ENCODE measurements at places on chromosomes 5 and 9.

DNA sequence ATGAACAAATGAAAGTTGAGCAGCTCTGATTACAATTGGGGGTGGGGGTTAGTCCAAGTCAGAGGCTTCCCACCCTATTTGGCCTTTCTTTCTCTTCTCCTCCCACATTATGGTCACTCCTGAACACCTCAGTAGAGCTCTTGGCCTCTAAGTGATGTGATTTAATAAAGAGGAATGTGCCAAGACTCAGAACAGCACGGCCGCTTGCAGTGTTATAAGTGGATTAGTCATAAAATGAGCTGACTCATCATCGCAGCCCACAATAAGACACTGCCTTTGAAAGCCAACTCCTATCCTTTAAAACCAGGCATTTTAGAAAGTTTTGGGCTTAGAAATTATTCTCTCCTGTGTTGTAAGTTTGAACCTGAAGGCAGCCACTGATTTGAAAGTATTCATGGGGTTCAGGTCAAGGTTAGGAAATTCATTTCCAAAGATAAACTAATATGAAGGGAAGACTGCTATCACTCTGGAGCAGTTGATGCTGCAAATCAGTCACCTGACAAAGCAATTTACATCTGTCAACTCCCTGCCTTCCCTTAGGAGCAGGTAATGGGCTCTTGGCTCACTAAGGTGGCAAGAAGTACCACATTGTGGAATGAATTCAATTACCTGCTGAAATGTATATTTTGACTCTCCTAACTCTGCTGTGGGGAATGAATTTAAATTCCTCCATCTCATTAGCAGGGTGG lies 283.6 kb upstream of the NMUR2 start:
- no peak for DNase-seq

DNA sequence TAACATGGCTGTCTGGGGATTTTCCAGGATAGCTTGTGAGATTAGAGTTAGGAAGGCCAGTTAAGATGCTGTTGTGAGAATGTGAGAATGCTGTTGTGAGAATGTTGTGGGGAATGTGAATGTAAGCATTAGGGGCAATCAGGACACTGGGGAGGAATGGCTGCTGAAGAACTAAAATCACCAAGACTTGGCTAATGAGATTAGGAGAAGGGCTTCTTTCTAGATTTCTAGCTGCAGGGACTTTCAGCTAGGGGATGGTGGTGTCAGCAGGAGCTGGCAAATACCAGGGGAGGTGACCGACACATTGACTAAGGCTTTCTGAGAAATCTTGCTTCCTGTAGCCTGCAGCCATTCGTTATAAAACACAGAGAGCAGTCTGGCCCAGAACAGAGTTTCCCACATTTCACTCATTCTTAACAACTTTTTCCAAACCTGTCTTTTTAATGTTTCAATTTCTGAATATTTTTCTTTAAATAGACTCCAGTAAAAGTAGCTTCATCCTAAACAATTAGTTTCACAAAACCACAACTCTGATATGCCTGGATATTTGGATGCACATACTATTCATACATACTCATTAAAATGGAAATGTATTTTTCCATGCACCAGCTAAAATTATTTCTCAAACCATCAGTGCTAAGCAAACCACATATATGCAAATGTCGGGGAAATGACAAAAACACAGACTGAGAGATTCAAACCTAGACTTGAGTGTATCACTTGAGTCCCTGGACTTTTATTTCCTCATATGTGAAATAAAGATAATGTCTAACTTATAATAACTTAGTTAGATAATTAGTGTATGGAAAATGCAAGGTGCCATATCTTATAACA lies 89.3 kb upstream of the TNC start:
- DNase-seq, result peak; percentile 57

GRCh38 chr5:17113174-17113958 lies 104.1 kb upstream of the BASP1 start:
- DNase-seq, result no peak

GRCh38 chr9:21974722-21975409 lies 19.3 kb downstream of the CDKN2A start:
- peak; percentile 28 for DNase-seq

GRCh38 chr5:978693-979092 lies 29.9 kb upstream of the NKD2 start:
- DNase-seq, result no peak

DNA sequence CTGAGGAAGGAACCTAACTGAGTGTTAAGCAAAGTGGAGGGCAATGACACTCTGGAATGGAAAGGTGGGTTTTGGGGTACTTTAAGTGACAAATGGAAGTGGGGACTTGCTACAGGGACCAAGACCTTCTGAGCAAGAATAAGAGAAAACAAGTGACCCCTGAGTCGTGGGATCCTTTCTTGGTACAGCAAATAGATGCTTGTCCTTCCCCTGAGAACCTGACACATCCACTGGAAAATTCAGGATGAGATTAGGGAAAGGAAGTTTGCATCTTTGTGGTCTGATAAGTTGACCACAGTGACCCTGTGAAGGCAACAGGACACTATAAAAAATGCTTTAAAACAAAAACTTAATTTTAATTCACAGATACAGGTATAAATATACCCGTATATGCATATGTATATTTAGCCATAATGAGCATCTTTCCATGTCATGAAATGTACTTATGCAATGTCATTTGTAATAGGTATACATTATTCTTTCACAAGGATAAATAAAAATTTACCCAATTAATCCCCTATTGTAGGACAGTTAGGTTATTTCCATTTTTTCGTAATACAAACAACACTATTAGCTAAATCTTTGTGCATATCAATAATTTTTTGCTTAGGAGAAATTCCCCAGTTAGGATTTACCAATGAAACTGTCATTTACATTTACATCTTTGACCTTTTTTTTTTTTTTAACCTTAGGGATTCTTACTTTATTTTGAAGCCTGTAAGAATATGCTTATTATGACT lies 2.0 kb upstream of the IRF1 start:
- DNase-seq, result no peak

- DNase-seq, result no peak
These were observed 55.5 kb upstream of the ZNF354A start for GRCh38 chr5:178785999-178786398.

GRCh38 chr5:173733021-173733420 lies 116.6 kb upstream of the BOD1 start:
- DNase-seq, result no peak

- no peak for DNase-seq
These were observed 50.5 kb downstream of the PDE4D start for GRCh38 chr5:59842999-59843398.

- no peak for DNase-seq
These were observed 228.9 kb downstream of the SH3GL2 start for GRCh38 chr9:17807613-17808282.

- DNase-seq, result no peak
These were observed 121.7 kb downstream of the NREP start for GRCh38 chr5:111635151-111635902.

DNA sequence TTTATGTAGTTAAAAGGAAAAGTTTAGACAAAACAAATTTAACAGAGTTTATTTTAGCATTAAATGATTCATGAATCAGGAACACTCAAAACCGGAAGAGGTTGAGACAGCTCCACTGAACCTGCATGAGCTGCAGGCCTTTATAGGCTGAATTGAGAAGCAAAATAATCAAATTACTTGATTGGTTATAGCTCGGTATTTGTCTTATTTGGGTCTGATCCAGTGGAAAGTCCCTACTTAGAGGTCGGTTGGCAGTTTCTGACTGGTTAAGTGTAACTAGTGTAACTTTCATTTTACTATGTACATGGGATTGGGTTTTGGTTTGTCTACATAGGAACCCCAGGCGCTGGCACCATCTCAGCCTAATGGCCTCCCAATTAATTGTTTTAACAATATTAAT lies 74.1 kb upstream of the PIK3R1 start:
- peak; percentile 38 for DNase-seq

GRCh38 chr5:150166650-150167511 lies at the start of gene CDX1:
Gene CDX1, plus strand, starts transcription at chr5:150166778. Its CDS starts 99 bp downstream, at chr5:150166877.
- no peak for DNase-seq

GRCh38 chr9:127112056-127112455 lies 10.4 kb downstream of the ANGPTL2 start:
- no peak for DNase-seq

GRCh38 chr5:96743805-96744204 lies 63.9 kb downstream of the ERAP1 start:
- no peak for DNase-seq

GRCh38 chr5:61370506-61370905 lies 38.4 kb downstream of the ZSWIM6 start:
- no peak for DNase-seq

- DNase-seq, result peak; percentile 66
These were observed 80.0 kb downstream of the SEMA4D start for GRCh38 chr9:89417832-89418473.

DNA sequence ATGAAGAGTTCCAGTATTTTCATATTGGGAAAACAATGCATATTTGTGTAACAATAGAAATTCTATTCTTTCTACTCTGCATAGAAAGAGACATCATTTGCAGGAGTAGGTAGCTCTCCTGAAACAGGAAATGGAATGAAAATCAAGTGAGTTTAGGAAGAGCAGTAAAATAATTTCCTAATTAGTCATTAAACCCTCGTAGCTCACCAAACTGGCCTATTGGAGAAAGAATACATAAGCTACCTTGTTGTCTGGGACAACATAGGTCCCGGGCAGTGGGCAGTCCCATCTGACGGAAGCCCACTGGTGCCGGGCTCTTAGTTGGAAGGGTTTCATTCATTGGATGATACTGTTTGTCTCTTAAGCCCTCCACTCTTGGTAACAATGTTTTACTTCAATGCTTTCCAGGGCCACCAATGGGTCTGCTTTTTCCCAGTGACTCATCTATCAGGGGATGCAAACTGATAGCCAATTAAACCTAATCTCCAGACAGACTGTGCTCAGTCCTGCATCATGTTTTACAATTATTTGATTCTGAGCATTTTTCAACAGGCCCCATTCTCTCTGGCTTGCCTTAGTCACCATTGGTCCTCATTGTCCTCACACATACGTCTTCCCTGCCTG lies 46.5 kb downstream of the GNA14 start:
- no peak for DNase-seq

DNA sequence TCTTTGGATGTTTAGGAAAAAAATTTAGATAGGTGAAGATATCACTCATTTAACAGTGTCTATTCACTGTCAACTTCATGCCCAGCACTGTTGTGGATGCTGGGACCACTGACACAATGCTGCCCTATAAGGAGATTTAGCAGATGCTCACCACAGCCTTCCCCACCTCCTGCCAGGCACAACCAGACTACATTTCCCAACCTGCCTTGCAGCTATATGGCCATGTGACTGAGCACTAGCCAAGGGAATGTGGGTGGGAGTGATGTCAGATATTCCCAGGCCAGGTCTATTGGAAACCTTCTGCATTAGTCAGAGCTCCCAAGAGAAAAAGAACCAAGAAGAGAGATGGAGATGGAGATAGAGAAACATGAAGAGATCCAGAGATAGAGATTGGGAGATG lies 302.6 kb upstream of the TAS2R1 start:
- DNase-seq, result no peak

- DNase-seq, result no peak
These were observed 1.6 kb upstream of the SPZ1 start for GRCh38 chr5:80318212-80318611.

- DNase-seq, result peak; percentile 77
These were observed 54.1 kb downstream of the DUSP1 start for GRCh38 chr5:172716796-172717313.

DNA sequence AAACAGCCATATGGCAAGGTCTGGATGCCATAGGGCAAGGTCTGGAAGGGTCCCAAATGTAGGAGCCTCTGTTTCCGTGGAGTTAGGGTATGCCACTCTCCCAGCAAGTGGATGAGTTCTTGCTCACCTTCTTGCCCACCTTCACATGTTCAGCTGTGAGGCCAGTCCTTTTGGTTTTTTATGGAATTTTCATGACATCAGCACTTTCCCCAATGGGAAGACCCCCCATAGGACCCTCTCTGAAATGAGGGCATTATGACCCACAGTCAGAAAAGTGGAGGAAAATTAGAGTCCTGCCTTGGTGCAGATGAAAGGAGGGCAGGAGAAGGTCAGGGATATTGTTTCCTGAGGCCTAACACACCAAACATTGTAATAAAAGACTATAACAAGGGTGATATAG lies 53.9 kb downstream of the RASA1 start:
- DNase-seq, result no peak

DNA sequence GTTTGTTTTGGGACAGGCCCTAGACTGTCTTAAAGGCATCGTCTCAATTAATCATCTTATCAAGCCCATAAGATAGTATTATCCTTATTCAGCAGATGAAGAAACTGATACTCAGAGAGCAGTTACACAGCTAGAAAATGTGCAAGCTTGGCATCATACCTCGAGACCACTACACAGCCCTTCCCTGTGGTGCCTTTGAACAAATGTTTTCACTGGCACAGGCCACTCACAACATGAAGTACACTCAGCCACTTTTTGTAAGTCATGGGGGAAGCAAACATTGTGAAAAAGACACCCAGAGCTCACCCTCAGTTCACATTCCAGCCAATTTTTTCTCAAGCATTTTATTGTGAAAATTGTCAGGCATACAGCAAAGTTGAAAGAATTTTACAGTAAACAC lies 122.5 kb downstream of the WDR41 start:
- no peak for DNase-seq

- DNase-seq, result no peak
These were observed 414.2 kb downstream of the TAF11L14 start for GRCh38 chr5:18048449-18048848.

- no peak for DNase-seq
These were observed 139.1 kb upstream of the ERCC6L2 start for GRCh38 chr9:95736370-95736769.

DNA sequence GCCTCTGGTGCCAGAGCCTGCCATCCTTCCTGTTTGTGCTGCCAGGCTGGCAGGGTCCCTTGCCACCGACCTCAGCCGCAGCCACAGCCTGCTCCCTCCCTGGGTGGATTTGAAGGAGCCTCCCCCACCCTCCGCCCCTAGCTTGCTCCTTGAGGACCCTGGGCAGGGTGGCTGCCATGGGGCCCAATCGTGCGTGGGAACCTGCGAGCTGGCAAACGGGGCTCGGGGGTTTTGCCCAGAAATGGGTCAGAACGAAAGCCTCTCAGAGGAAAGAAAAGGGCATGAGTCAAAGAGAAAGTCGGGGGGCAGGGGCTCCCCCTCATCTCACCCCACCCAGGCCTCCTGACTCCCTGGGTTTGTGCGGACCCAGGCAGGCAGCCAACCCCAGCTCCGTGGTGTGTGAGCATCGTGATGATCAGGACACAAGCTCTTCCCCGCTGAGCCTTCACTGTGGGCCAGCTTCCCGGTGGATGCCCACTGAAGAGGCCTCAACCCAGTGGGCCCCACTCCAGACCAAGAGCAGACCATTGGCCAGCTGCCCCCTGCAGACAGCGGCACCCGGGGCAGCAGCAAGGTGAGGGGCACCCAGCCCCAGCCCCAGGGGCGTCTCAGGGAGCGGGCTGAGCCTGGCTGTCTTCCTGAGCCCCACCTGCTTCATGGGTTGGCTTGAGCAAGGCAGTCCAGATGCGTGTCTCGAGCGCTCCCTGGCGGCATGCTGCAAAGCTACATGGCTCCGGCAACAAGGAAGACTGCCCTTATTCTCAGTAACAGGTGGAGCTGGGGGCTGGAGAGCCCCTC lies 3.0 kb upstream of the FUT7 start:
- peak; percentile 97 for DNase-seq

GRCh38 chr5:137751869-137752491 lies 2.2 kb downstream of the HNRNPA0 start:
- peak; percentile 50 for DNase-seq

Data from activated CD4-positive, alpha-beta T cell treated with anti-CD3 and anti-CD28 coated beads, Interleukin-2, amount 50 U/mL, for 16 hours (primary cell).